ENCODE measurements at places on chromosomes 12 and 14. TPM values are rescaled to one million over a fixed set of nuclear protein-coding genes. Genes with fewer than 3 reads are reported as not detected.

The TC2N gene
- not detected for polyA plus RNA-seq

The GPD1 gene
- polyA plus RNA-seq, result 3.1 TPM

The USP44 gene
- 2.6 TPM for polyA plus RNA-seq

The TAS2R14 gene
- polyA plus RNA-seq, result 10.0 TPM

The TMEM260 gene
- polyA plus RNA-seq, result 8.6 TPM

The INSM2 gene
- 5.3 TPM for polyA plus RNA-seq

The YBX3 gene
- polyA plus RNA-seq, result 1.5 TPM

The HCFC2 gene
- polyA plus RNA-seq, result 16.7 TPM

The INHBC gene
- not detected for polyA plus RNA-seq

The FBXW8 gene
- 1.7 TPM for polyA plus RNA-seq

The OAS2 gene
- 0.34 TPM for polyA plus RNA-seq

The TAC3 gene
- not detected for polyA plus RNA-seq

The TAS2R46 gene
- not detected for polyA plus RNA-seq

The NTN4 gene
- polyA plus RNA-seq, result 1.4 TPM

The GPRC5D gene
- not detected for polyA plus RNA-seq

The MMP17 gene
- 0.69 TPM for polyA plus RNA-seq

The SYNDIG1L gene
- polyA plus RNA-seq, result not detected

The CISTR gene
- not detected for polyA plus RNA-seq

The RPGRIP1 gene
- 0.74 TPM for polyA plus RNA-seq

The BCL11B gene
- polyA plus RNA-seq, result 0.26 TPM

The KRT85 gene
- polyA plus RNA-seq, result not detected

The KLRF1 gene
- not detected for polyA plus RNA-seq

The NEUROD4 gene
- polyA plus RNA-seq, result not detected

The PPFIA2 gene
- 41.8 TPM for polyA plus RNA-seq

The TSPAN11 gene
- polyA plus RNA-seq, result 1.5 TPM

The TSPAN19 gene
- polyA plus RNA-seq, result 5.3 TPM

The IQSEC3 gene
- 30.1 TPM for polyA plus RNA-seq

The C14orf180 gene
- not detected for polyA plus RNA-seq

The SERPINA10 gene
- polyA plus RNA-seq, result 1.7 TPM

The MRPL42 gene
- 170 TPM for polyA plus RNA-seq

The A2ML1 gene
- 0.07 TPM for polyA plus RNA-seq

The KRT72 gene
- polyA plus RNA-seq, result 2.1 TPM

The ADGRD1 gene
- polyA plus RNA-seq, result 15.4 TPM
